Dorsolateral prefrontal cortex (tissue), 122 donors: ENCODE measurements at places on chromosomes 1 and 21.

DNA sequence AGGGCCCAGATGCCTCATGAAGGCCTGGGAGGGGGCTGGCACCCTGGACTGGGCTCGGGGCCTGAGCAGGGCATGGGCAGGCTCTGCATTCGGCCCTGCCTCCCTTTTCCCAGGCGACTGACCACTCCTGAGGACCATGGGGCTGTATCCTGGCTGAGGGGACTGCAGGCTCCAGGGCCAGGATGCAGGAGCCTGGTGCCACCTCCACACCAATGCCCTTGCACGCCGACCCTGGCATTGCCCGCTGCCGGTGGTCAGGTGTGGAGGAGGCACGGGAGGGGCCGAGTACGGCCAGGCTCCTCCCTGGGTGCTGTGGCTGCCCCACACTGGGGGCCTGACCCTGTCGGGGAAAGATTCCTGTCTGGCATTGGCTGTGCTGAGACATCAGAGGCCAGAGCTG, 128.9 kb downstream of the SIK1 start:
- no peak for DNase-seq

GRCh38 chr1:5861871-5862825, 130.1 kb downstream of the NPHP4 start:
- no peak for DNase-seq

- DNase-seq: no peak
Measured at GRCh38 chr1:173062150-173062938, 11.6 kb upstream of the TNFSF18 start.

DNA sequence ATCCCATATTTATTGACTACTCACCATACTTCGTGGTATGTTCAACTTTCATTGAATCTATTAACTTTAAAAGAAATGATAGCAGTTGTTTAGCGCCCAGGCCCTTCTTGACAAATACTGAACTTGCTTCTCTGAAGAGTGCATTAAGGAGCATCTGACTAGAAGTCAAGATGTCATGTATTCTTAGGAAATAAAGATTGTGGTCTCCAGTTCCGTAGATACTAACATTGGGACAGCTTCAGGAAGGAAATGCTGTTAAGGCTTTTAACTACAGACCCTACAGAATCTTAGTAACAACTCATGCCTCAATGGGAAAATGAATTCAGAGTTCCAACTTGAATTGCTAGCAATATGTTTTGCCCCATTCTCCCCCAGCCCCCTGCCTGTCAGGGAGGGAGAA, 14.8 kb downstream of the LYST start:
- no peak for DNase-seq

DNA sequence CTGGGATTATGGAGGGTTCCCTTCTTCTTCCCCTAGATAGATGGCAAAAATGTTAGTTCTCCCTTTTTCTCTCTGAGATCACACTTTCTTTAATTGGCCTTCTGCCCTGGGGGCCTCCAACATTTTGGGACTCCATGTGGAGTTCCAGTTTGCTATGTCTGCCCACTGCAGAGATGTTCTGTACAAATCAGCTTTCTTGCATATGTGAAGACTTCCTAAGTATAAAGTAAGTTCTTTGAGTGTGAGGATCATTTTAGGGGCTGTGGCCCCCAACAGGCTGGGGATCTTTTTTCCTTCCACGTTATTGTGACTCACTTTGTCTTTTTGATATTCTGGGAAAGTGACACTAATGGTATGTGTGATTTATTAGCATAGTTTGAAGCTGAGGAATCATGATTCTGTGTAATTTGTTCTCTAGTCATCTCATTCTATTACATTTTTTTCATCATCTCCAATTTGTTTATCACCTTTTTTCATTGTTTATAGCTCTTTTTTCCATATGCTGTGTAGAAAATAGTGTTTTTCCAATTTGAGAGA, 48.2 kb downstream of the HHAT start:
- DNase-seq: no peak
